ENCODE measurements at places on chromosomes 3 and 15.

DNA sequence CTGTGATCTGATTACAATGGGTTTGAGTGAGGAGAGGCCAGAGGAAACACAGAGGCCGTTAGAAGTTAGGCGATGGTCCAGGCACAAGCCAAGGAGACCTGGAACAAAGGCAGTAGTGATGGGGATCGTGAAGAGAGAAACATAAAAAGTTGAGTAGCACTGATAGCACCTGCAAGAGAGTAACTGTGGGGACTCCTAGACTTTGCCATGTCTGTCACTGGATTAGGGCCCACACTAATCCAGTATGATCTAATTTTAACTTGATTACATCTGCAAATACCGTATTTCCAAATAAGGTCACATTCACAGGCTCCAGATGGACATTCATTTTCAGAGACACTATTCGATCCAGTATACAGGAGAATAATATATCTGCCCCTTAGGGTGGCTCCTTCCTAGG is 144.7 kb downstream of the RAB11A start:
- no peak for DNase-seq

- no peak for DNase-seq
Observed at GRCh38 chr3:166453478-166453877, 616.3 kb upstream of the BCHE start.

DNA sequence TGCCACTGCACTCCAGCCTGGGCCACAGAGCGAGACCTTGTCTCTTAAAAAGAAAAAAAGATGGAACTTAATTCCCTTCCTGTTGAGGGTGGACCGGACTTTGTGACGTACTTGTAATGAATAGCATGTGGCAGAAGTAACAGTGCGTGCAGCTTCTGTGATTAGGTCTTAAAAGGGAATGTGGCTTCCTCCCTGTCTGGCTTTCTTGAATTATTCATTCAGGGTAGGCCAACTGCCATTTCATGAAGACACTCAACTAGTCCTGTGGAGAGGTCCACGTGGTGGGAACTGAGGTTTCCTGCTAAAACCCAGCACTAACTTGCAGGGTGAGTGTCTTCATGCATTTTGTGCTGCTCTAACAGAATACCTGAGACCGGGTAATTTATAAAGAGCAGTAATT is 98.9 kb upstream of the PIAS1 start:
- DNase-seq = no peak

GRCh38 chr15:78052001-78052401 is 25.5 kb downstream of the TBC1D2B start:
- no peak for DNase-seq

DNA sequence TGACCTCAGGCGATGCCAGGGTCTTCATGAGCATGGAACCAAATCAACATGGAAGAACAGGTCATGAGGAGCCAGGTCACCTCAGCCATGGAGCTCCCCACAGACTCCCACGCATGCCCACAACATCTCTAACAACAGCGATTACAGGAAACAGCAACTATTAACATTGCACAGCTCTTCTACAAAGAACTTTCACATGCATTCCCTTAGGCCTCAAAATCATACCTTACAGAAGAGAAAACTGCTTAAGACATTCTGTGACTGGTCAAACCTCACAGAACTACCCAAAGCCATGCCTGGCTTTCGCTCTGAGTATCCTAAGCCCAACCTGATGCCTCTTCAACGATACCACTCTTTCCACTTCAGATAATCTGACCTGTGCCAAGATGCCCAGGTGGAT is 117.8 kb downstream of the OXNAD1 start:
- no peak for DNase-seq

DNA sequence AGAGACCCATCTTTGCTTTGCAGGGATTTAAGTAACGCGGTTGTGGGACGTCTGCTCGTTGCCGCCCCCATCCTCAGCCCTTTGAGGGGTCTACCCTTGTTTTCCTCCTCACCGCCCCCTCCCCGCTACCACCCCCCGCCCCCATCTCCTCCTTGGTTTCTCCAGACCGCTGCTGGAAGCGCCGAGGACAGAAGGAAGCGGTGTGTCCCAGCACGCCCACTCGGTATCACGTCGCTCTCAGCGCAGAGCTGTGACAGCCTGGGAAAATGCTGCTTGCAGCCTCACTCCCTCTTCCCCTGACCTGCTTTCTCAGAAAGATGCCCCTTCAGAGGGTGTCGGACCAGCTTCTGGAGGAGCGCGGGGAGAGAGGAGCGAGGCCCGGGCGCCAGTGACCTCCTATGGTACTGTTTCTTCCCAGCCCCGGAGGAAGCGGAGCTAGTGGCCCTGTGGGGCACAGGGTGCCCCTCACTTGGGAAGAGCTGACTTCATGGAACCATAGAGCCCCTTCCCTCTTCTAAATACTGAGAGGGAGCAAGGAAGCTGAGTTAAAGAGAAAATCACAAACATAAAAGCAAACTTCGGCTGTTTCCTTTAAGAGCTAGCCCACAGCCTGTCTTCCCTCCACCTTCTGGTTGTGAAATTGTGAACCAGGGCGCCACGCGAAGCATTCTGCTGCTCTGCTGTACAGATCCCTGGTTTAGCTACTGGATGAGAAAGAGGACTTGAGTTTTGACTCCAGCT is 698 bp downstream of the IL1RAP start:
- DNase-seq = no peak

DNA sequence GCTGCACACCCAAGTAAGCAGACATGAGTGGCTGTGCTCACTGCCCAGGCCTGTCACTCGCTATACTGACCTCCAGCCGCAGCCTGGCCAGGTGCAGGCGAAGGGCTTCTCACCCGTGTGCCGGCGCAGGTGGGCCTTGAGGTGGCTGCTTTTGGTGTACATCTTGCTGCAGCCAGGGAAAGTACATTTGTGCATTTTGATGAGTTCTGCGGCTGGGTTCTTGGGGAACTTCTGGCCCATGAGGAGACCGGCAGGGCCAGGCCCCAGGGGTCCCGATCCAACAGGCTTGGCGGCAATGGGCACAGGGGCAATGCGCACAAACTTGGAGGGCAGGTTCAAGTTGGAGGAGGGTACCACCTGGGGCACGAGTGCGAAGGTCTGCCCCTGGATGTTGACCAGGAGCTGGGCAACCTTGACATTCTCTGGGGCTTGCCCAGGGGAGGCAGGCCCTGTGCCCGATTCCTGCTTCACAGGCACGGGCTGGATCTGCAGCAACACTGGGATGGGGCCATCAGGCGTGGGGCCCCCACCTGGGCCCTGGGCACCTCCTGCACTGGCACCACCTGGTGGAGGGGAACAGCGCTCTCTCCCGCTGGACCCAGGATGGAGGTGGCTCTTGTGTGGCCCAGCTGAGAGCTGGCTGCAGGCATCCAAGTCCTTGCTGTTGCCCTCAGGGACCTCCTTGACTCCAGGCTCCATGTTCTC is 5.3 kb downstream of the KLF15 start:
- no peak for DNase-seq

DNA sequence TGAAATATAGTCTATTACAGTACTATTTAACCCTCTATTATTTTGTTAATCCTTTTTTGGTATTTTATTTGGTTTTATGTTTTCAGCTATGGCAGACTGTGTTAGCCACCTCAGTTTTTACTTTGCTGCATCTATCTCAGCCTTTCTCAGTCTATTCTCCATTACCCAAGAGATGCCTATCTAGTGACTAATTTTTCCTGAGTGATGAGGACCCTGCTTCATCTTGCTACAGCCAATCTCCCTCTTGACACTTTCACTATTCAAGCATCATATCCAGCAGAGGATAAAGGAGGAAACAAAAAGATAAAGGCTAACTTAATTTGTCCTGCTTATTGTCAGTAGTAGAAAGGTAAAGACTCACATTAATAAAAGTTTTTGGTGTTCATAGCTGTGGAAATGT is 141.8 kb upstream of the NECTIN3 start:
- no peak for DNase-seq

DNA sequence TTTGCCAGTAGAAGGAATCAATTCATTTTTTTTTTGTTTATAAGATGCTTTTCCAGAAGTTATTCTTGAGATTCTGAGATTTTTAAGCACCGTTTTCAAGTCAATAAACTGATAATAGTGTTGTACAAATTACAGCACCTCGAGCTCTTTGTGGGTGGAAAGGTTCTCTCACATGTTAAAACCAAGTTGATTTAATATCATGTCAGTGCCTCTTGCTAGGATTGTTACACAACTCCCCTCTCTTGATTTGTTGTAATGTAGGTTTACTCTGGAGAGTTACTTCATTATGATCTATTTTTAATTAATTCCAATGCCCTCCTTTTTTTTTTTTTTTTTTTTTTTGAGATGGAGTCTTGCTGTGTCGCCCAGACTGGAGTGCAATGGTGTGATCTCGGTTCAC is 25.8 kb upstream of the UBXN7 start:
- DNase-seq = no peak

GRCh38 chr15:70699890-70700289 is 63.5 kb downstream of the UACA start:
- no peak for DNase-seq

DNA sequence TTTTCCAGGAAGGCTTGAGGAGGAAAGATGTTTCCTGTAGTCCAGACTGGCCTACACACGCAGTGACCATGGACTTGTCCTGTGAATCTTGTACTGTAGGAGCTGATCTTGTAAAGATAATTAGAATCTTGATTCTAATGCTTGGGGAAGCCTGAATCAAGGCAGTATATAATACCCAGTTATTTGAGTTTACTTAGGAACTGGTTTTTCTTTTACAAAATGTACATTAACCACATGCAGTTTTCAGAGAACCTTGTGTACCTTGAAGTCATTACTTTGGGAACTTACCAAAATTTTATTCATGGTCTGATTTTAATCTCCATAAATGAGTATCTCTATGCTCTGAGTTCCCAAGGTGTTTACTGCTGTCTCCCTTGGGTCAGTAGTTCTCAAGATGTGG is 439.9 kb upstream of the AZI2 start:
- no peak for DNase-seq

- DNase-seq = no peak
Observed at GRCh38 chr3:58683466-58683865, 16.9 kb upstream of the FAM3D start.

- DNase-seq = no peak
Observed at GRCh38 chr3:32551496-32551895, 19.2 kb downstream of the DYNC1LI1 start.

DNA sequence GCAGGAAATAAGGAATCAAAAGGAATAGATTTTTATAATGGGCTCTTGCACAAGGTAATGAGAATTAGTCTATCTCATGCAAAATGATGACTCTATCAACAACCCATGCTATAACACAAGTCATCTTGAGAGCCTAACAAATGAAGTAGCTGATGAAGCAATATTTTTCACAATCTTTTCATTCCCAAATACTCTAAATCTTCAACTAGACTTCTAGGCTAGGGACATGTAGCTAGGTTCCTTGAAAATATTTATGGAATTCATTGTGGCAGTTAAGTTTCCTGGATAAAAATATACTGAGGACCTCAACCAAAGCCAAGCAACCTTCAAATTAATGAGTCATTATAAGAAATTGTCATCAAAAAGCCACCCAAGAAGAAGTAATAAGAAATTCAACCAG is 55.4 kb downstream of the DCBLD2 start:
- DNase-seq = no peak

DNA sequence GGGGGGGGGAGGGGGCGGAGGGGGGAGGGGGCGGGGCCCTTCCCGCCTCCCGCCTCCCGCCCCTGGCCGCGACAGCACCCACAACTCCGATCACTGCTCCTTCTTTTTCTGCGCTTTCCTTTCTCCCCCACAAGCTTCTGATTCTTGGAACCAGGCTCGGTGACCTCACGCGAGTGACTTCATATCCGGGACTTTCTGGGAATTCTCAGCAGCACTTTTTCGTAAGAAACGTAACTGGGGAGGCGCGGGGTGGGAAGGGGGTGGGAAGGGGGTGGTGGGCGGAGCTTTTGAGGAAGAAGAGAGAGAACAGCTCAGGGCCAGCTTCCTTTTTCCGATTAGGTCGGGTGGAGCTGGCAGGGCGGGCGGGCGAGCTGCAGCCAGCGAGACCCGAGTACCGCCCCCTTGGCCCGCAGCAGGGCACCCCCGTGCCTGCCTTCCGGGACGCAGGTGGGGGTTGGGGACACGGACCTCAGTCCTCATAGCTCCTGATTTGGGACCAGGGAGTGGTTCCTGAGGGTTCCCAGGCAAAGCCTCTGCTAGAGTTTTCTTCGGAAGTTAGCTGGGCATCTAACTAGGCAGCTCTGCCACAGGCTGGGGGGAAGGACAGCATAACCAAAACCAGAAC is 14.6 kb downstream of the XIRP1 start:
- DNase-seq = no peak

DNA sequence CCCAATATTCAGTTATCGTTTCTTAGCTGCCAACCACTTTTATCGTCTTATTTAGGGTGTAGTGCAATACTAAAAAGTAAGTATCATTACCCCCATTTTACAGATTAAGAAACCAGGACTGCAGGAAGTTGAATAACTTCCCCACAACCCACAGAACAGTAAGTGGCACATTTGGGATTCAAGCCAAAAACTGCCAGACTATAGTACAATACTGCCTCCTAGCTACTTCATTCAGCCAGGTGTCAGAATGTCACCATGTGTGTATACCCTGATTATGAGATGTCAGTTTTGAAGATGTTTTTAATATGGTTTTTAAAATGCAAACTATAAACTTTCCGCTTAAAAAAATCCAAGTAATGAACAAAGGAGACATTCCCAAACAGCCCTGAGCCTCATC is 74.2 kb upstream of the PROK2 start:
- DNase-seq = no peak

DNA sequence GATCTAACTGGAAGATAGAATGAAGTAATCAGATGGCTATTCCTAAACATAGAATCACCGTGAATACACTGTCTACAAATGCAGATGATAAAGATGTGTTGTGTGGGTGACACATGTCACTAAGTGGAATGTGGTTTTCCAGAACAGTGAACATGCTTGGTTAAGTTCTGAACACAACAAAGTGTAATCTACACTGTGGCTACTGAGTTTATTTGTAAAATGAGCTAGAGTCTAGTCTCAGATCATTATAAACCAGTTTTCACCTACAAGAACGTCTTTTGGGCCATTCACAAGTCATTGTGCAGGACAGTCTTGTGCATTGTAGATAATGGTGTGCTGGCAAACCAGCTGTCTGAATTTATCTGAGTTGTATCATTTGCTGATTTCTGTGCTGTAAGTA is 35.3 kb downstream of the OXNAD1 start:
- no peak for DNase-seq

DNA sequence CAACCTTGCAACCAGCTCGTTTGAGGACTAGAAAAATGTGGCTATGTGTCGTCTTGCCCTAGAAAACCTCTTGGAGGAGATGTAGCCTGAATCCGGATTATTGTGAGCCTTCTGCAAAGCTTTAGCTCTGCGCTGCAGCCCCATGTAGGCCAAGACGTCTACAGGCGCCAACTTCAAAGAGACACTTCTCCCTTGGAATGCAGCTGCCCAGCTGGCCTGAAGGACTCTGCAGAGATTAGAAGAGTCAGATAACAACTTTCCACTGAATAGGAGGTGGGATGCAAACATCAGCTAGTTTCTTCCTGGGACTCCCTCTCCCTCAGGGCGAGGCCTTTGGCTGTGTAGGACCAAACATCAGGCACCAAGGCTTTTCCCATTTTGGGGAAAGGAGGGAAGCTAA is 356.5 kb upstream of the IL12A start:
- no peak for DNase-seq

DNA sequence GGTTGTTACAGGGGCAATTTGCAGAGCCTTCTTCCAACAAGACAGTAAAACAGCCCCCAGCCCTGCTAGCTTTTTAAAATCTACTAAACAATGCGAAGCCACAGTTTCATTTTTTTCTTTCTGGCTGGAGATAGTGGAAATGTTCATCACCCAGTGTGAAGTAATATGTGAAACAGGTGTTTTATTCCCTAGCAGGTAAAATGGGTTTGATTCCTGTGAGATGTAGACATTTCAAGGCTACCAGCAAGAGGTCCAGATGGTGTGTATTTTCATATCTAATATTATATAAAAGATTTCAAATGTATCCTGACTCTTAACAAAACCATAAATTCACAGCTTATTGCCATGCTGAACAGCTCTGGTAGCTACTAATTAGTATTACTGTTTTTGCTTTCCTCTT is 160.3 kb downstream of the SATB1 start:
- no peak for DNase-seq

Data from cerebellar nuclear complex (tissue), 1 donor.